ENCODE measurements at places on chromosomes 2 and 18.
A peak's percentile ranks its signal among the peaks of the same experiment; 100 is the strongest.

- H3K27me3 ChIP-seq = no peaks in the 10 kb centered on the region
- no peaks in the 10 kb centered on the region for H3K36me3 ChIP-seq
- no peak overlapping the region for H3K4me3 ChIP-seq
- H3K4me1 ChIP-seq = no peaks in the 10 kb centered on the region
Measured at GRCh38 chr2:37707393-37707792, 36.0 kb upstream of the CDC42EP3 start.

DNA sequence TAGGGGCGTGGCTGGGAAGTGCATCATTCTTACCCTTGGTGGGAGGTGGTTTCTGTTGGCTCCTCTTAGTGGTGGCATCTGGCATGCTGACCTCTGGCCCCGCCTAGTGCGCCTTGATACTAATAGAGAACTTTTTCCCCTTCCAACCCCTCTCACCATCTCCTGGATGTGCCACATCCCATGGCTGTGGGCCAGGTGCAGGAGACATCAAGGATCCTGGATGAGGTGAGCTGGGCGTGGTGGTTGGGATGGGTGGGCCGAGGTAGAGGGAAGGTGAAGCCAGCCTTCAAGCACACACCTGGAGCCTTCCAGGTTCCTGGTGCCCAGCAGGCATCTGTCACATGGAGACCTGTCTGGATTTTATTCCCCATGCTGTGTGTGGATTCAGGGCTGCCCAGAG lies 149.2 kb downstream of the DYSF start:
- H3K4me1 ChIP-seq = no peaks in the 10 kb centered on the region
- no peaks in the 10 kb centered on the region for H3K27me3 ChIP-seq
- H3K4me3 ChIP-seq = no peak overlapping the region
- H3K36me3 ChIP-seq = no peaks in the 10 kb centered on the region
- DNase-seq = no peak
- no peak overlapping the region for H3K27ac ChIP-seq

GRCh38 chr2:187581125-187581896 lies 27.1 kb upstream of the TFPI start:
- DNase-seq = no peak
- H3K4me1 ChIP-seq = no peaks in the 10 kb centered on the region
- no peak overlapping the region for H3K27ac ChIP-seq
- peak overlapping the region; percentile 32 for H3K4me3 ChIP-seq
- no peaks in the 10 kb centered on the region for H3K36me3 ChIP-seq

DNA sequence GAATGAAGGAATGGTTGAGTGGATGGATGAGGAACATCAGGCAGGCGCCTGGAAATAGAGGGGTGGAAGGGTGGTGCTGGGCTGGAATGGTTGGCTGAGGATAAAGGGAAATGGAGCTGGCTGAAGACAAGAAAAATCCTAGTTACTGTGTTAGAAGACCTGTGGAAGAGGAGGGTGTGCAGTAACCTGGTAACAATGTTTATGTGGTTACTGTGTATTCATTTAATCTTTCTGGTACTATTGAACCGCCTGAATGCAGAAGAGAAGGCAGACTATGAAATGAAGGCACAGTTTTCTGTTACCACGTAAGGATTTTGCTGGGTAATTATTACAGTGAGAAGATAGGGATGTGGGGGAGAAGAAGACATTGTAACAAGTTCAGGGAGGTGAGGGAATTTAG lies 110.3 kb upstream of the MGAT5 start:
- H3K36me3 ChIP-seq = no peaks in the 10 kb centered on the region
- H3K4me1 ChIP-seq = peaks cover 24% of the 10 kb centered on the region
- no peaks in the 10 kb centered on the region for H3K27me3 ChIP-seq
- no peak overlapping the region for H3K4me3 ChIP-seq

DNA sequence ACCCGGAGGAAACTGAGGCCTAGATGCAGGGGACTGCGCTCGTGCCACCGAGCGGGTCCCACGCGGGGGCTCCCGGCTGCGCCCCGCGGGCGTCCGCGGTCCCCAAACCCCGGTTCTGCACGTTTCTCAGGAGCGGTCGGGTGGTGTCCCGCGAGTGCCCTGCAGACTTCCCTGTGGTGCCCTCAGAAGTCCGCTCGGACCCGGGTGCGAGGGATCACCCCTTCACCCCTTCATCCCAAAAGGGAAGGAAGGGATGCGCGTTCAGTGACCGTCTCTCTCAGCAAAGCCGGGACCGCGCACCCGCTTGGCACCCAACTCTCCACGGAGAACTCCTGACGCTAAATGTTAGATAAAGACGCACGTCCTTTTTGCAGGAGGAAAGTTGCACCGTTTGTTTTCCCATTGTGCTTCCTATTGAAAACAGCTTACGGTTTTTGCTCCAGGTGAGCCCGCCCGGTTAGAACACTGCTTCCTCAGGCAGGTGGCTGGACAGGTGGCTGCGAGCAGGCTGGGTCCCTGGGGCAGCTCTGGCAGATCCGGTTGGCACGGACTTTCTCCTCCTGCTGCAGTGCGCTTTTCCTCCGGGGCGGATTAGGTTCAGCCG lies 779 bp downstream of the DGKD start:
- peak; percentile 65 for DNase-seq
- H3K4me1 ChIP-seq = no peaks in the 10 kb centered on the region
- no peaks in the 10 kb centered on the region for H3K27me3 ChIP-seq
- H3K27ac ChIP-seq = peak overlapping the region; percentile 39

DNA sequence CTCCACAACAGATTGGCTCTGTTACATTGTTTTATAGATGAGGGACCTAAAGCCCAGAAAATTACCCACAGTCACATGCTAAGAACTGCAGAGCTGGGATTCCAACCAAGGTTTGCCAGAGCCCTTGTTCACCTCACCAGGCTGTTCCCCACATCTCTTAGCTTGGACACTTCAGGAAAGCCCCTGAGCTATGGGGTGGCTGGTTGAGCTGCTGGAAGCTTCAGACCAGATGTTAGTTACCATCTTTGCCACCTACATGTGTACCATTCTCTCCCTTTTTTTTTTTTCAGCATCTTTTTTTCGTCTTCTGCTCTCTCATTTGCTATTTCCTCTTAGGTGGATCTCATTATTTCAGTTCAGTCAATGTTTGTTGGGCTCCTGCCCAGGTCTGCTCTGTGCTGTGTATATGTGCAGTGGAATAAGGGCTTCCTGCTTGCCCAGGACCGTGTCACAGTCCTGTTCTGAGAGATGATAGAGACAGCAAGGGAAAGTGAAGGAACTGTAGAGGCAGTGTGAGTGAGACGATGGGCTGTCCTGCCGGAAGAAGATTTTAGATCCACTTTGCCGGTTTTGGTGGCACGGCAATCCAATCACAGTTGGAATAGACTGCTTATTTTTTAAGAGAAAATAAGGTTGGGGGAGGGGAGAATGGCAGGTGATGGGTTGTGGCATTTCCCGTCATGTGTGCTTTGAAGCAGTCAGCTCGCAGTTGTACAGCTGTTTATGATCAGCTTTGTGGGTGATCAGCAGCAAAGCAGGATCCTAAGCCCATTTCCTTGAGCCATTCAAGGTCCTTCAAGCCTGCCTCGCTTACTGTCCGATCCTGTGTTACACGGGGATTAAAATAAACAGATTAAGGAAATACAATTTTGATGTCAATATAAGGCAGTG lies 152.6 kb downstream of the RTN4 start:
- no peak overlapping the region for H3K27ac ChIP-seq
- no peaks in the 10 kb centered on the region for H3K36me3 ChIP-seq
- H3K4me1 ChIP-seq = no peaks in the 10 kb centered on the region
- no peak for DNase-seq
- no peaks in the 10 kb centered on the region for H3K27me3 ChIP-seq
- no peak overlapping the region for H3K4me3 ChIP-seq

- H3K4me1 ChIP-seq = peaks cover 3% of the 10 kb centered on the region
- no peak overlapping the region for H3K4me3 ChIP-seq
- no peaks in the 10 kb centered on the region for H3K36me3 ChIP-seq
- peak overlapping the region; percentile 10 for H3K27ac ChIP-seq
- no peak for DNase-seq
Measured at GRCh38 chr2:240365971-240366471, 69.4 kb upstream of the GPC1 start.

- no peak overlapping the region for H3K4me3 ChIP-seq
- H3K27ac ChIP-seq = no peak overlapping the region
- no peaks in the 10 kb centered on the region for H3K27me3 ChIP-seq
- H3K36me3 ChIP-seq = peaks cover 10% of the 10 kb centered on the region
Measured at GRCh38 chr2:98457045-98457696, 12.5 kb downstream of the INPP4A start.

- DNase-seq = no peak
- no peak overlapping the region for H3K4me3 ChIP-seq
- H3K27ac ChIP-seq = peak overlapping the region; percentile 76
- H3K27me3 ChIP-seq = no peaks in the 10 kb centered on the region
Measured at GRCh38 chr2:86482034-86482433, 40.9 kb downstream of the KDM3A start.

DNA sequence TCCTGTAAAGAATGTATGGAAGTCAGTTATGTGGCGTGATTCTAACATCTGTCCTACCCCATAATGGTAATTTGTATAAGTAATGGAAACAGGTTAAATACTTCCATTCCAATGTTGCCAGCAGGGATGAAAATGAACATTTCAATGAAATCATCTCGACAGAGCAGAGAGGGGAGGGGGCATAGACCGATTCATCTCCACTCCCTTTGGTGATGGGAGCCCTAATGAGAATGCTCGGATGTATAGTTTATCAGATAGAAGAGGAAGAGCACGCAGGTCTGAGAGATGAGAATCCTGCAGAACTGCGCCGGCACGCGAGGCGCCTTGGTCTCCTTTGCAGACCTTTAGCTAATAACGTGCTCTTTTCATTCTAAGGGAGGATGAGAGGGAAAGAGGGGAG lies 61.4 kb downstream of the TSHZ1 start:
- no peak overlapping the region for H3K27ac ChIP-seq
- DNase-seq = no peak
- no peaks in the 10 kb centered on the region for H3K27me3 ChIP-seq
- H3K4me1 ChIP-seq = no peaks in the 10 kb centered on the region
- no peaks in the 10 kb centered on the region for H3K36me3 ChIP-seq
- H3K4me3 ChIP-seq = no peak overlapping the region

DNA sequence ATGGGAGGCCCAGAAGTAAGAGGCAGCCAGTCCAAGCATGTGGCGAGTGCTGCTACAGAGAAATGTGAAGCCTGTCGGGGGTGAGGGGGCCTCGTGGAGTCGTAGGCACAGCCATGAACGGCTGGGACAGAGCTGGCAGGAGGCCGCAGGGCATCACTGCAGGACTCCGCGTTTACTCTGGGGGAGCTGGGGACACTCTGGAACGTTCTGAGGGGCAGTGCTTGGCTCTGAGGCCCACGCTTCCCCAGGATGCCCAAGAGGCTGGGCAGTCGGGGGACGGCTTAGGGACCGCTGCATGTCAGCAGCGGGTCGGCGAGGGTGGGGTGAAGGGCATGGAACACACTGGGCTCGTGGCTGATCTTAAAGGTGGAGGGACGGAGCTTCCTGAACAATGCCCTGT lies 6.6 kb downstream of the TMEM18 start:
- H3K4me1 ChIP-seq = no peaks in the 10 kb centered on the region
- H3K27ac ChIP-seq = no peak overlapping the region
- no peaks in the 10 kb centered on the region for H3K27me3 ChIP-seq
- peaks cover 24% of the 10 kb centered on the region for H3K36me3 ChIP-seq

DNA sequence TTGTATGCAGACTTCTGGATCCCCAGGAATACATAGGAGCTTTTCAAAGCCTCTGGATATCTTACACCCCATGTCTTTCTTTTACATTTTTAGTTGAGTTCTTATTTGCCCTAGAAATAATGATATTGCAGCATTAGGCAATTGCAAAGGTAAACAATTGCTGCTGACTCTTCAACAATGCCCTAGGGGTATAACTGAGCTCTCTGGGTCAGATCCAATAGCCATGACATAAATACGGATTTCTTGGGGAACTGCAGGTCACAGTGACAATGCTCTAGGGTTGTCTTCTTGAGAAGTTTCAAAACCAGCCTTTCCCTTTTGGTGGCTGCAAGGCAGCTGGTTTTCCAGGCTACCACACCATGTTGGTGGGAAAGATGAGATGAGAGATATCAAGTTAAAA lies 16.5 kb upstream of the OR6B3 start:
- no peaks in the 10 kb centered on the region for H3K27me3 ChIP-seq
- H3K27ac ChIP-seq = no peak overlapping the region
- no peaks in the 10 kb centered on the region for H3K4me1 ChIP-seq

GRCh38 chr2:20157193-20157891 lies 67.6 kb downstream of the SDC1 start:
- peaks cover 3% of the 10 kb centered on the region for H3K27me3 ChIP-seq
- H3K4me1 ChIP-seq = no peaks in the 10 kb centered on the region
- no peak overlapping the region for H3K27ac ChIP-seq
- H3K4me3 ChIP-seq = no peak overlapping the region
- DNase-seq = no peak
- H3K36me3 ChIP-seq = no peaks in the 10 kb centered on the region

GRCh38 chr2:25259737-25260124 lies 82.0 kb downstream of the DNMT3A start:
- no peaks in the 10 kb centered on the region for H3K36me3 ChIP-seq
- H3K27ac ChIP-seq = no peak overlapping the region
- peaks cover 15% of the 10 kb centered on the region for H3K4me1 ChIP-seq
- no peak for DNase-seq

DNA sequence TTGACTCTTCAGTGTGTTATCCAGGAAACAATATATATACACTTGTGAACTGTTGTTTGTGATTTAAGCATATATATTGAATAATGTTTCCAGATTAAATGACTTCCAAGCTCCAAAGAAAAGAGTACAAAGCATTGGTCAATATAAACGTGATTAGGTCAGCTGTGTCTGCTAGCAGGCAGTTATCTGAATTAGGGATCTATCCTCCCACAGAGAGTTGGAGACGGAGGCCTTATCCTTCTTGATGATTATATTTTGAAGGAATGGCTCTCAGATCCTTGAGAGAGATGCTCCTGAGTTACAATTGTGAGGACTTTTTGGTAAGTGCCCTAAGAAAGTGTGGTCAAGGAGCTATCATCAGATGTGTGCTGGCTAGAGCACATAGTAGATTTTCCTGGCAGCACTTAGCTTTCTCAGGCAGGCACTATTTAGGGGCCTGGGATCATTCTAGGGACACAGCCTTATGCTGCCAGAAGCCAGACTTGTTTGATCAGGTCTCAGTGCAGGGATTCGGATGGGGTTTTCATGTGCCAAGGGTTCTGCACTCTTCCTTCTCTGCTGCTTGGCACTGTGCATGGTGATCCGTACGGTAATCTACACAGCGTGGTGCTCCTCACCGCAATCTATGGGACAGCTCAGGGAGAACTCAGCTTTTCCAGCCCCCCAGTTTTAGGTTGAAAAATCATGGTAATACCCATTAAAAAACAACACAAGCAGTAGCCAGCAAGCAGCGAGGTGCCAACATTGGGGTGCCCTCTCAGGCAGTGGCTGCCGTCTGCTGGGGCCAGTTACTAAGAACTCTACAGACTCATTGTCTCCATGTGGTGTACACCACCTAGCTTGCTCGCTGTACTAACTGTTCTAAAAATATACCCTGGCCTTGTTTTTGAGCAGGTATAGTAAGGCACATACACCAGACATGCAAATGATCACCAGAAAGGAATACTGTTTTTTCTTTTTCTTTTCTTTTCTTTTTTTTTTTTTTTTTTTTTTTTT lies 8.0 kb upstream of the ZDBF2 start:
- H3K27me3 ChIP-seq = no peaks in the 10 kb centered on the region
- DNase-seq = no peak
- no peak overlapping the region for H3K4me3 ChIP-seq
- no peaks in the 10 kb centered on the region for H3K4me1 ChIP-seq
- H3K36me3 ChIP-seq = no peaks in the 10 kb centered on the region
- H3K27ac ChIP-seq = no peak overlapping the region

GRCh38 chr18:63002305-63002704 lies 287.0 kb downstream of the PHLPP1 start:
- no peaks in the 10 kb centered on the region for H3K27me3 ChIP-seq
- no peak overlapping the region for H3K27ac ChIP-seq
- DNase-seq = no peak
- no peak overlapping the region for H3K4me3 ChIP-seq
- no peaks in the 10 kb centered on the region for H3K4me1 ChIP-seq
- no peaks in the 10 kb centered on the region for H3K36me3 ChIP-seq
